ENCODE measurements at places on chromosomes 12 and 14.

DNA sequence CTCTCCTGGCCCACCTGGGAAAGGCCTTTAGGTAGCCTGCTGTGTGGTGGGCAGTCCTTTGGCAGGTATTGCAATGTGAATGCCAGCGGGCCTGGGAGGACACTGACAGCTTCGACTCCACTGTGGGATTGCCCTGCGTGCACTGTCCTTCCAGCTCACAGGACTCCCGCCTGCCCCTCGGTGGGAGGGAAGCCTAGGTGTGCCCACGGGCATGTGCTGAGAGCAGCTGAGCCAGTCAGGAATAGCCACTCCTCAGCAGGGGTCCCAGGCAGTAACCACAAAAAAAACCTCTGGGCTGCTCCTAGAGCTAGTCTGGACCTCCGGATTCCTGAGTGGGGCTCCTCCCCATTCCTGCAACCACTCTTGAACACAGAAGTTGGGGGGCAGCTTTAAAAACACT, 278.2 kb downstream of the FOXN3 start:
- no peak for DNase-seq

- DNase-seq: peak; percentile 50
Measured at GRCh38 chr14:78519863-78520262, 349.7 kb downstream of the NRXN3 start.

DNA sequence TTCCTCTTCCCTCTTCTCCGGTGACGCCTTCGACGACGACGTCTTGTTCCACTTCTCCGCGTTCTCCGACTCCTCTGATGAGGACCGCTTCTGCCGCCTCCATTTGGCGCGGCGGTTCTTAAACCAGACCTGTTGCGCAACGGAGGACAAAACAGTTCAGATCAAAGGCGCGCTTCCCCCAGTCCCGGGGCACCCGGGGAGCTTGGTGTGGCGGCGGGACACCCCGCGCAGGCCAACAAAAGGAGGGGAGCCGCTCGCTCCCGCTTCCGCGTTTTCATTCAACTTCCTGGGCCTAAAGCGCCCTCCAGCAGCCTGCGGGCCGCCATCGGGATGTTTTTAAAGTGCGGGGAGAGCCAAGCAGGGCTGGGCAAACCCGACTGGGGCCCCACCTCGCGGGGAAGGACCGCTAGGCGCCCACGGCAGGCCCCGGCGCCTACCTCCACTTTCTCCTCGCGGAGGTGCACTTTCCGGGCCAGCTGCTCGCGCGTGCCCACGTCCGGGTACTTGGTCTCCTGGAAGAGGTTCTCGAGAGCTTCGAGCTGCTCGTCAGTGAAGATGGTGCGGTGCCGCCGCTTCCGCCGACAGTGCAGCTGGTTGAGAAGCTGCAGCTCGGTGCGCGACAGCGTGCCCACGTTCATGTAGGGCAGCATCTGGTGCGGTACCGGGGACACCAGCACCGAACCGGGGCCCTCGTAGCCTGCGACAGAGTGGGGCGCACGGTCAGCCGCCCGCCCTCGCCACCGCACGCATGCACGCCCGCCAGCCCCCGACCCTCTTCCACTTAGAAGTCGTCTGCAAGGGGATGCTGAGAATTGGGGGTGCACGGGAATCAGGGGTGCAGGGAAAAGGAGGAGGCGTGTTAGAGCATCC, 1.2 kb downstream of the GSC start:
- DNase-seq: no peak

DNA sequence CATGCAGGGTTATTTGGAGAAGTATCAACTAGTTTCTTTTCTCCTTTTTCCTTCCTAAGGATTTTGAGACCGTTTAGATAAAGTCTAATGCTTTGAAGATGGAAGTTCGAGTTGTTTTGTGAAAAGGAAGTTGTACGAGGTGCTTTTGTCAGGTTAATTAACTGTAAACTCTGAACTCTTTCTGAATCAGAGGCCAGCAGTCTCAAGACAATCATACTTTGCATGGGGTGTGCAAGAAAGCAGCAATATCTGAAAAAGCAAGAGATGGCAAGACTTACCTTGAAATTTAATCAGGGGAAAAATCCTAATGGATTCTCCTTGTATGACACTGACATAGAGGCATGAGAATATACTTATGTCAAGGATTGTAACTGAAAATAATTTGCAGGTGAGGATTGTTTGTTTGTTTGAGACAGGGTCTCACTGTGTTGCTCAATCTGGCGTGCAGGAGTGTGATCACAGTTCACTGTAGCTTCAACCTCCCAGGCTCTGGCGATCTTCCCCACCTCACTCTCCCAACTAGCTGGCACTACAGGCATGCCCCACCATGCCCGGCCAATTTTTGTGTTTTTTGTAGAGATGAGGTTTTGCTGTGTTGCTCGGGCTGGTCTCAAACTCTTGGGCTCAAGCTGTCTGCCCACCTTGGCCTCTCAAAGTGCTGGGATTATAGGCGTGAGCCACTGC, 170.2 kb upstream of the HMGA2 start:
- no peak for DNase-seq

DNA sequence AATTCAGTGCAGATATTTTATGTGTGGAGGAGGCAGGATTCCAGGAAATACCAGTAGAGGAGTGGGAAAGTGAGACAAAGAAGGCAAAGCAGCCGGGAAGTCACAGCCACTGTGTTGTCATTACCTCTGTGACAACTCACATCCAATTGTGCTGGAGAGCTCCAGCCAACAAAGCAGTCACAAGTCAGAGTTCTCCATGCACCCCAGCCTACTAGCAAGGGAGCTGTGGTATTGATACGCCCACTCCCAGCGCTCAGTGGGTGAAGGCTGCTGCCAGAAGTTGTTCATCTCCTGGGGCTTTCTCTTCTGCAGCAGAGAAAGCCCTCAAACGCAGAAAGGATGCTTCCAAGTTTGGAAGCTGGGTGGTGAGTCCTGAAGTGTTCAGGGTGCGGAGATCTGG, 93.9 kb downstream of the DICER1 start:
- no peak for DNase-seq

GRCh38 chr14:23030936-23031335, 3.8 kb downstream of the PSMB5 start:
- peak; percentile 59 for DNase-seq

DNA sequence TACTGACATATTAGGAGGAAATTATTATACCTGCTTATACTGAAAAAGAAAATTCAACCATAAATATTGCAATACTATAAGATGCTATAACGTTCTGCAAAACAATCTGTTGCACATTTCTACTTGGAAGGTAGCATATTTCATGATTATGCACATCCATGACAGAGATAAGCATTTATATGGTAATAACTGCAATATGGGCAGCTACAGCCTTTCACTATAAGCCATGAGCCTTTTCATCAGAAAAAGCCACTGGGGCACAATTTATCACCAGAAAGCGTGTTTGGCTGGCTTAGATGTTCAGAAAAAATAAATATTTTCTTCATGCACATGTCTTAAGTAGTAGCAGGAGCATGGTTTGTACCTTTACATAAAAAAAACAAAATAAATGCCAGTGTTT, 340.7 kb downstream of the GALC start:
- DNase-seq: no peak

- DNase-seq: peak; percentile 91
Measured at GRCh38 chr12:10717410-10717809, 5.7 kb downstream of the YBX3 start.

- DNase-seq: no peak
Measured at GRCh38 chr12:131591714-131592709, 118.9 kb upstream of the SFSWAP start.

- DNase-seq: peak; percentile 84
Measured at GRCh38 chr12:6345319-6346091, 3.6 kb upstream of the TNFRSF1A start.

GRCh38 chr14:74620923-74621322, 8.9 kb upstream of the LTBP2 start:
- no peak for DNase-seq

DNA sequence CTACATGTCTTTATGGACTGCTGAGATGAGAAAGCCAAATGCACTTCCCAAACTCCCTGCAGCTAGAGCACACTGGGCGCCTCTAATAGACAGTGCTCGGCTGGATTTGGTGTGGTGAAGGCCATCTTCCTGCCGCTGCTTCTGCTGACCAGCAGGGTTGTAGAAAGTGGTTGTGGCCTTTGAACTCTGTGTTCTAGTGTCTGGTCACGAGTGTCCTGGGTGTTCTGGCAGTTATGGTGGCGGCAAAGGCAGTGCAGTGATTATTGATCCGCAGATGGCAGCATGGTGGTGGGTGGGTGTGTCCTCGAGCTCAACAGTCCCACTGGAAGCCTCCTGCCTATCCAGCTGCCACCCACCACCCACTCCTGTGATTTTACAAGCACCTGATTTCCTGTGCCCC, 43.4 kb downstream of the SMIM41 start:
- no peak for DNase-seq

GRCh38 chr12:123363390-123363739, 1.3 kb downstream of the SBNO1 start:
- DNase-seq: peak; percentile 26

DNA sequence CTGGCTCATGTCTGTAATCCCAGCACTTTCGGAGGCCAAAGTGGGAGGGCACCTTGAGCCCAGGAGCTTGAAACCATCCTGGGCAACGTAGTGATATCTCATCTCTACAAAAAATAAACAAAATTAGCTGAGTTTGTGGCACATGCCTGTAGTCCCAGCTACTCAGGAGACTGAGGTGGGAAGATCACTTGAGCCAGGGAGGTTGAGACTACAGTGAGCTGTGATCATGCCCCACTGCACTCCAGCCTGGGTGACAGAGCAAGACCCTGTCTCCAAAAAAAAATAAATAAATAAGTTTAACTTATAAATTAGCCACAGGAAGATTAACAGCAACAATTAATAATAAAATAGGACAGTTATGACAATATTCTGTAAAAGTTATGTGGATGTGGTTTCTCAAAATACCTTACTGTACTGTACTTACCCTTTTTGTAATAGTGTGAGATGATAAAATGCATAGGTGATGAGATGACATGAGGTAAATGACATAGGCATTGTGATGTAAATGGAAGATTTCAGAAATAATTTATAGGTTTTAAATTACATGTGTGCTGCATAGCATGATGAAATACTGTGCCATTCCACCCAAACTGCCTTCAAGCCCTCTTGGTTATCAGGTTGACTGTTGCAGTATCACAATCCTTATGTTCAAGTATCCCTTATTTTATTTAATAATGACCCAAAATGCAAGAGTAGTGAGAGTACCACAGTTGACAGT, 22.0 kb downstream of the USP15 start:
- no peak for DNase-seq

GRCh38 chr14:78240567-78240966, 70.4 kb downstream of the NRXN3 start:
- no peak for DNase-seq

- no peak for DNase-seq
Measured at GRCh38 chr12:123490089-123490488, 32.1 kb downstream of the SNRNP35 start.

- no peak for DNase-seq
Measured at GRCh38 chr12:2008677-2009076, 4.4 kb upstream of the DCP1B start.

- peak; percentile 38 for DNase-seq
Measured at GRCh38 chr12:76946446-76946845, 67.6 kb upstream of the CSRP2 start.

- DNase-seq: no peak
Measured at GRCh38 chr14:25622763-25623162, 572.8 kb upstream of the STXBP6 start.

Data from epithelial cell of esophagus (primary cell).